ENCODE measurements at places on chromosomes 12 and 14.

DNA sequence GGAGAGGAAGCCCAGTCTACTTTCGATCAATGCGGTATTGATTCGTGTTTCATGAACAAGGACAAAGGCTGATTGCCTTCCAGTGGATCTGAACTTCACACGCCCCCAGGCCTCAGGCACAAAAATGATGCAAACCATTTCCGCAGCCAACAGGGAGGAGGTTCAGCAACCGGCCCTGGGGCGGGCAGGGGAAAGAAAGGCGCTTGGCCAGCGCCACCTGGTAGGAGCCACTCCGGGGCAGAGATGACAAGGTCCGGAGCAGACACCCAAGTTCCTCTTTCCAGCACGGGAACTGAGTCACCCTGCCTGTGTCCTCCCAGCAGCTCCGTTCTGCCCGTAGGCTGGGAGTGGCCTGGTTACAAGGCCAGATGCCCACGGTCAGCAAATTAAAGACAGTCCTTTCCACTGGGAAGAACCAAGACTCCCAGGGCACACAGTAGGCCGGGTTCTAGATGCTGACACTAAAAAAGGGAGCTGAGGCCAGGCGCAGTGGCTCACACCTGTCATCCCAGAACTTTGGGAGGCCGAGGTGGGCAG is 136.3 kb downstream of the SCARB1 start:
- no peak for DNase-seq

- no peak for DNase-seq
These were observed 30.3 kb downstream of the PITPNM2 start for GRCh38 chr12:123120452-123121166.

DNA sequence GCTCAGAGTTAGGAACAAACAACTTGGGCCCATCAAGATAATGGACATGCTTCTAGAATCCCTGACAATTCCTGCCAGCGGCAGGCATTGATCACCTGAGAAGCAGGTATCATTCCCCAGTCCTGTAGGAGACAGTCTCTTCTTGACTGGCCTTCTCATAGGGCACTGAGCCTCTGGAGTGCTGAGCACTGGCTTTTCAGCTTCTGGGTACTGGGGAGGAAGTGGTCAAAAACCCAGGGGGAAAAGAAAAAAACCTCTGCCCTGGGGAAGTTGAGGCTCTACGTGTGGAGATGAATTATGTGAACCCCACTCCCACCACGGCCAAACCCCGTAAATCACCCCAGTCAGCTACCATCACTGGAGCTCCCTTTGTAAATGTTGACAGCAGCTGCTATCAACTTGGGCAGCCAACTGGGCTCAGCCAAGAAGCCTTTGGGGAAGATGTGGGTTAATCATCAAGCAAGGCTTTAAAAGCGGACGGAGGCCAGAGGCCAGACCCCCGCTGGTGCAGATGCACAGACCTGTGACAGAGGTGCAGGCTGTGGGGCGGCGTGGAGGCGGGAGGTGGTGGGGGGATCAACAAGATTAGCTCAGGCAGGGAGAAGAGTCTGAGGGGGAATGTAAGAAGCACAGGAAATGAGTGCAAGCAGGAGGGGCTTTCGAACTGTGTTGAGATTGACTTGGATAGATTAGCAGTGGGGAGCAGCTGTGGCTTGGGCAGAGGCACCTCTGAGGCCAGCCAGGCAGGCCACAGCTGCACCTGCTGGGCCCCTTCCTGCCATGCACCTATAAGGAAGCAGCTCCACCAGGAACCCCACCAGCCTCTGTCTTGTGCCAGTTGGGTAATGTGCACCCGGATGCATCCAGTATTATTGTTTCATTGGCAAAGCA is 105.4 kb upstream of the HIF1A start:
- no peak for DNase-seq

- no peak for DNase-seq
These were observed 13.4 kb downstream of the CKAP4 start for GRCh38 chr12:106234449-106234848.

- no peak for DNase-seq
These were observed 100.6 kb downstream of the DACT1 start for GRCh38 chr14:58738189-58738836.

GRCh38 chr12:132726386-132726785 is 15.7 kb downstream of the PGAM5 start:
- no peak for DNase-seq

DNA sequence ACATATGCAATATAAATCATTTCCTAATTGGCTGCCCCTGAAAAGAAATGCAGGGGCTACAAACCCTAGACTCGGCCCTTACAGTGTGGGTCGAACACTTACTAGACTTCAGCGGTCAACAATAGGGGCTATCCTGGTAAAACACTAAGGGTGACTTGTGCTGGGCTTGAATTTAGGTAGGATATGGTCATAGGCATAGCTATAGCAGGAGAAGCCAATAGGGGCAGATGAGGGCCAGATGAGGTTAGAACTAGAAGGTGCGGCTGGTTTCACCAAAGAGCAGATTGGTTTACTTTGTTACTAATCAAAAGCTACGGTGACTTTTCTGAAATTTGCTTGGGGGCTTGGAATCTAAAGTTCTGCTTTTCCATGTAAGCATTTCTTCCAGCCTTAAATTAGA is 282.3 kb upstream of the DIO2 start:
- DNase-seq, result no peak

All from activated T-helper 1 cell treated with anti-CD3 and anti-CD28 coated beads, Interleukin-2, amount 50 U/mL, for 16 hours (primary cell).